ENCODE measurements at places on chromosomes 4 and X.

DNA sequence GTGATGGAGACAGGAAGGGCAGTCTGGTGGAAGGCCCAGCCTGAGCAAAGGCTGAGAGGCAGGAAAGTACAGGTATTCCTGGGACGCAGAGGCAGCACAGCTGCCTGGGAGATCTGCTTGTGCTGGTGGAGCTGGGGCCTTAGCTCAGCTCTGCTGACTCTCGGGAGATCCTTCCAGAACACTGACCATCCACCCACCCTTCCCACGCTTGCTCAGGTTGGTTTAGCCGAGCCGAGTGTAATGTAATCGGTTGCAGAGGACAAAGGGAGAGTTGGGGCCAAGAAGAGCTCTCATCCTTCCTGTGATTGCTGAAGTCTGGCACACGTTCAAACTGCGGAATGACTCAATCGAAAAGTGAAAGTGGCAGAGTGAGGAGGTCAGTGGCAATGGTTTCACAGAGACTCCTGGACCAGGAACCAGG is 43.1 kb upstream of the GPR78 start:
- DNase-seq, result no peak

GRCh38 chrX:150352114-150352513 is 11.0 kb upstream of the MAMLD1 start:
- no peak for DNase-seq

- DNase-seq, result no peak
Observed at GRCh38 chr4:55884093-55884850, 30.8 kb downstream of the EXOC1 start.

DNA sequence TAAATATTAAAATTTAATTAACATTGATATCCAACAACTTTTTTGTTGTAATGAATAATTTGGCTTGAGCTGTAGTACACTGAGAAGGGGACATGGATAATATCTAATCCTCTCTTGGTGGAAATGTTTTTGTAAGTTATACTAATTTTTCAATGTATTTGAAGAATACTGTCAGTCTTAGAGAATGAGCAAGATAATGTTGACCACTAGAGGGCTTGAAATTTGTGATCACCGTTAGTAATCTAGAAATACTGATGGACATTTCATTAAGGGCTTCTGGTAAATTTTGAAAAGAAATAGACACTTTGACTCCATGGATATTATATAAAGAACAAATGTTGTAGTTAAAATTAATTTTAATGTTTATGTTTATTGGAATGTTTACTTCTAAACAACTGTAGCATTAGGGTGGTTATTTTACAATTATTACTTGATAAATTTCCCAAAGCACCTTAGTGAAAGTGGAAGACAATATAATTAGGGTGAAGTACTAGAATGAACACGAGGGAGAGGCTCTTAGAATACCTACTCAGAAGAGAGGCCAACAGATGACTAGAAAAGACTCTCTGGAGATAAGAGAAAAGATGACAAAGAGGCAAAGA is 20.0 kb upstream of the CAMK2D start:
- DNase-seq, result no peak

GRCh38 chr4:73922766-73923630 is 53.8 kb downstream of the CXCL1 start:
- DNase-seq, result no peak

DNA sequence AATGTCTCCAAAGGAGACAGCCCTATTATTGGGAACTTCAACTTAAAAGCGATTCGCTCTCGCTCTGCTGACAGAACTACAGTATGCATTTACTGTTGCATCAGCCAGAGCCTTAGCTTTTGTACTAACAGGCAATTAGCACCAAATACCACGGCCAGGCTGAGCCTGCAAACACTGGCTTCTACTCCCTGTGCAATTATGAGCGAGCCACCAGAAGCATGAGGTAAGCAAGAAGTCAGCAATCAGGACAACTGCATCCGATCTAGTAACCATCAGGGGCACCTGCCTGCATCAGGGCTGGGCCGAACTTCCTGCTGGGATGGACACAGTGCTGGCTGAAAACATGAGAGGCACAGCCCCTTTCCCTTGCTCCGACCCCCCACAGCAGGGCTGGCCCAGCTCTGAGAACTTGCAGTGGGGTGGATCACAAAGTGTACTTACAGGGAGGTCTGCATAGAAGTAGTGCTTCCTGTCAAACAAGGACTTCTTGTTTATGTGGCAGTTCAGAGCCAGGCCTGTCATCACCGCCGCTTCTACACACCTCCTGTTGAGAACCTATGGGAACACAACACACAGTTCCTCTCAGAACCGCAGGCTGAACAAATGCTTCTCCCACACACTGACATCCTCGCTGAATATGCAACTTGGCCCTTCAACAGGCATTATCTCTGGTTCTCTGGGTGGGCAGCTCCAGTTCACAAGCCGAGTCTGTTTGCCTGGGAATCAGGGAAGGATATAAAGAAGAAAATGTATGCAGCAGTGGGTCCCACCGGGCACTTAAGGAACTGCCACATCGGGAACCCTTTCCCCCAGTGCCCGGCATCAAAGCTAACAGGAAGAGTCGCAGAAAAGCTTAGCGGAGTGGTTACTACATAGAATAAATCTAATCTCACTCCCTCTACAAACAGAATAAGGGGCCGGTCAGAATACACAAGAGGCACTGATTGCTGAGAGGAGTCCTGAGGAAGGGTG is 41.5 kb downstream of the GATB start:
- no peak for DNase-seq

DNA sequence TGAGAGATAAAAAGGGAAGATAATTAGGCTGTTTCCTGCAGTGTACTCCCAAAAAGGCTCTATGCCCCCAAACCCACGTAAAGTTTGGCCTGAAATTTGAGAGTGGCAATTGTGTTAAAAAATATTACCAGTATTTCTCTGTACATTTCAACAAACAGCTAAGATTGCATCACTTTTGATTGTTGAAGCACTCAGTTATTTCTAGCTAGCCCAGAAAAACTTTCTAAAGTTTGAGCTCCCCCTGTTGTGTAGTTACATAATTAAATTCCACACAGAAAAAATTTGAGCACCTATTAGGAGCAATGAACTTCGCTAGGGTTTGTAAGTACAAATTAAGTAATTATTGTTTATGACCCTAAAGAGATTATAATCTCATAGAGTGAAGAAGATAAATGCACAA is 109.4 kb downstream of the DLG3 start:
- DNase-seq, result no peak

GRCh38 chrX:133465254-133465653 is 50.0 kb upstream of the GPC4 start:
- DNase-seq, result no peak

GRCh38 chr4:126800575-126801141 is 832.1 kb upstream of the INTU start:
- no peak for DNase-seq

GRCh38 chrX:44451056-44451455 is 91.6 kb downstream of the FUNDC1 start:
- no peak for DNase-seq

GRCh38 chr4:128517739-128518510 is 230.3 kb upstream of the PGRMC2 start:
- no peak for DNase-seq

GRCh38 chrX:66232296-66232695 is 68.2 kb downstream of the HEPH start:
- DNase-seq, result no peak

- DNase-seq, result no peak
Observed at GRCh38 chrX:154049209-154050112, 29.8 kb upstream of the IRAK1 start.

GRCh38 chr4:105140684-105141490 is 5.8 kb upstream of the TET2 start:
- no peak for DNase-seq

DNA sequence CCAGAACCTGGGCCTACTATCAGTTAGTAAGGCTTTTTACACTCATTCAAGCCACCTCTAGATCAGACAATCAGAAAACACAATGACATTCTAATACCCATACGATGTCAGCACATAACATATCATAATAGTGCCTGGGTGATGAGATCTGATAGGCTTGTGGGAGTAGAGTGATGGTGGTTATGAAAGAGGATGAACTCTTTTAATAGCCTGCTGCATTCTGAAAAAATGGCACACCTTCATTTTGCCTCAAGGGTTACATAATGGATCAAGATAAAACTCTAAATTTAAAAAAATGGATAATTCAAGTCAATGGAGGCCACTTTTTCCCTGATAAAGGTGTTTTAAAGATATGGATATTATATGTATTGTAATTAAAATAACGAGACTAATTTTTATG is 215.6 kb downstream of the MAML3 start:
- DNase-seq, result no peak

GRCh38 chrX:120485315-120485637 is 16.2 kb upstream of the LAMP2 start:
- no peak for DNase-seq
